ENCODE measurements at places on chromosomes 11 and 22.
A peak's percentile ranks its signal among the peaks of the same experiment; 100 is the strongest.

DNA sequence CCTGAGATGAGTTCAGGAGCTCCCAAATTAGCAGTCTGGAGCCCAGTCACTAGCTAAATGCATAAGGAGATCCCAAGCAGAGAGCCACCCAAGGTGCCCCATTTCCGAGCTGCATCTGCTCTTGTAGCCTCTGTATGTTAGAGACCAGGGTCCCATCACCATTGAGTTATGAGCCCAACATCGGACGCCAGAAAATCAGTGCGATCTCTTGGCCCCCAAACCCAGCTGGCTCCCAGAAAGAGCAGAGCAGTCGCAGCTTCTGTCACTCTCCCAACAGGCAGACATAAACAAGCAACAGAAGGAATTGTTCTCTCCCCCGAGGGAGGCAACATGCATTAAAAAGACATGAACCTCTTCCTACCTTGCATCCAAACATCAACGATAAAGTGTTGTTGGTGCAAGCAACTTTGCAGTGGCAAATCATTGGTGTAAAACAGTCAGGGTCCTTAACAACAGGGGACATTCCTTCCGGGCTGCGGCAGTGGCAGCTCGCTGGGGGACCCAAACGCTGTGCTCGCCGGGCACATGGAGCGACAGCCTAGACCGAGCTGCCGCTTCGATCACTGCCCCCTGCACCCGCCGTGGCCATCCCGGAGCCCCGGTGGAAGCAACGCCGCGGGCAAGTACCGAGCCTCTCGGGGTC is 907.1 kb downstream of the DLG2 start:
- peak; percentile 41 for DNase-seq

DNA sequence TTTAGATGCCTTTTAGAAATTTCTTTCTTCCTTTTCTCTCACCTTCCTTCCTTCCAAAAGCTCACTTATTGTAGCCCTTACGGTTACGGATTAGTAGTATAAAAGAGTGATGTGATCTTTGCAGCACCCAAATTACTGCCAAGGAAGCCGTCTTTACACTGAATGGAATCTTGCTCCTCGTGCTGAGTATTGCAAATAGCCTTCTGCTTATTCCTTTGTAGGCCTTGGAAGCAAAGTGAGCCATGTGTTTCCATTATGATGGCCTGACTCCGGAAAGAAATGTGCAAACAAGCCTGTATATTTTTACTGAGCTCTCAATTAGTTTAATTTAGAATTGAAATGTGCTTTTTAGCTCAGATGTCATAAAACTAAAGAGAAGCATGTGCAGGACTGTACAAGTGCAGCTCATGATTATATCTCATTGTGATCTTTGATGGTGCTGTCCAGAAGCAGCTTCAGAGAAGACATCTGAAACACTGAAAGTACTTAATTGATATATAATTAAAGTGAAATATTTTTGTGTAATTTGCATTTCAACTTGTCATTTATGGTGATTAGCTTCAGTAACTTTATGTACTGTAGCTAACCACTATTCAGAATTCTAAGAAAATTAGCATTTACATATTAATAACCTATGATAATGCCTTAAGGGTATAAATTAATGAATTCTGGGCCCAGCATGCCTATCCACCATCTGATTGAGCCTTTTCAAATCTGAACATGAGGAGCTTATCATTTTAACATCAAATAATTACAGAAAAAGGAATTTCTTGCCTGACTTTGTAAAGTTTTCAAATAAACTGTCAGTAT is 129.3 kb downstream of the GRIA4 start:
- DNase-seq = no peak

GRCh38 chr11:27551127-27551526 is 44.6 kb upstream of the LIN7C start:
- DNase-seq = no peak

DNA sequence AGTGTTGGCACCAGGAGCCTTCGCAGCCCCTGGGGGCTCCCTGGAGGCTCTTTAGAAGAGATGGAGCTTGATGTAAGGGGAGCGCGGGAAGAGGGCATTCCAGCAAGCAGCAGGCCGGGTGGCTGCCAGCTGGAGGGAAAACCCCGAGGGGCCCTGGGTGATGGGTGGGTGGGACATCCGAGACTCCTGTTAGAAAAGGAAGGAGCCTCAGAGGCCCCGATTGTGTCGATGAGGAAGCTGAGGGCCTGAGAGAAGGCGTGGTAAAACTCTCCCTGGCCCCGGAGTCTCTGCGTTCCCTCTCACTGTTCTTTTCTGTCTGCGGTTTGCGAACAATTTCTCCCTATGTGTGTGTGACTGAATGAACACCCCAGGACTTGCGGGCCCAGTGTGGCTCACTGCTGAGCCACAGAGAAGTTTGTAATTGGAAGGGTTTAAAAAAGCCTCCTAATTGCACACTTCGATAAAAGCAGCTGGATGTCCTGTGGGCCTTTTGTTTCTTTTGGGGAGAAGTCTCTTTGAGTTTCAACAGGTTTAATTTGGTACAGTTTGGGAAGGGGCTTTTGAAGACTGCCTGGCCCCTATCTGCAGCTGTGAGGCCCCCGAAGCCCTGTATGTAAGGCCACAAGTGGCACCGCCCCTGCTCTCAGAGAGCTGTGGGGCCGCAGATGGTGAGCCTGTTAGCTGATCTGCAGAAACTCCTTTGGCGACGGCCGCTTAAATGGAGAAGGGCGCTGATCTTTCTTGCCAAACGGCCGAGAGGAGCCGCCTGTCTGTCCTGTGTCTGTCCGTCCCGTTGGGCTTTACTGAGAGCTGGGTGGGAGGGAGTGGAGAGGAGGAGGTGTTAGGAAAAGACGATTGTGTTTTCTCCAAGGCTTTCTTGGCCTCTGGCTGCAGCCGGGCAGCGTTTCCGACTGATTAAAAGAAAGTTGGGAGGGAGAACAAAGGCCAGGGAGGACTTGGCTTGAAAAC is 2.0 kb downstream of the FBLN1 start:
- DNase-seq = peak; percentile 22

GRCh38 chr11:26087120-26087935 is 244.6 kb upstream of the ANO3 start:
- DNase-seq = peak; percentile 63

GRCh38 chr22:36404446-36404845 is 16.7 kb upstream of the MYH9 start:
- DNase-seq = no peak

DNA sequence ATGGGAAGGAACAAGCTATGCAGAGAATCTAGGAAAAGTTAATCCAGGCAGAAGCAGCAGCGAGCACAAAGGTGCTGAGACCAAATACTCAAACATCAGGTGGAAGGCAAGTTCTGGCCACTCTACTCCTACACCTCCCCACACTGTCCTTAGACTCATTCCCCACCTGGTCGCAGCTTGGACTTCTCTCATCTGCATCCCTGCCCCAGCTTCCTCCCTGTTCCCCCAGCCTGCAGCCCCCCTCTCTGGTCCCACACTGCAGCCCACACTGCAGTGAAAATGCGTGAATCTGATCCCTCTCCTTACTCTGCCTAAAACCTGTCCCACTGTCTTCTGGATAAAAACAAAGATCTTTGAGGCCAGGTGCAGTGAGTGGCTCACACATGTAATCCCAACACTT is 9.1 kb downstream of the TPBGL start:
- no peak for DNase-seq

- no peak for DNase-seq
These were observed 1516.9 kb downstream of the BRD1 start for GRCh38 chr22:48310740-48311139.

- DNase-seq = no peak
These were observed 110.2 kb downstream of the C11orf91 start for GRCh38 chr11:33590441-33590840.

- peak; percentile 88 for DNase-seq
These were observed 16.4 kb upstream of the SYVN1 start for GRCh38 chr11:65150509-65151299.

GRCh38 chr11:1573903-1574237 is 1.8 kb upstream of the DUSP8 start:
- DNase-seq = peak; percentile 44

GRCh38 chr11:134482865-134483264 is 70.8 kb upstream of the B3GAT1 start:
- no peak for DNase-seq

GRCh38 chr11:1559111-1559951 is 12.7 kb downstream of the DUSP8 start:
- DNase-seq = peak; percentile 87

DNA sequence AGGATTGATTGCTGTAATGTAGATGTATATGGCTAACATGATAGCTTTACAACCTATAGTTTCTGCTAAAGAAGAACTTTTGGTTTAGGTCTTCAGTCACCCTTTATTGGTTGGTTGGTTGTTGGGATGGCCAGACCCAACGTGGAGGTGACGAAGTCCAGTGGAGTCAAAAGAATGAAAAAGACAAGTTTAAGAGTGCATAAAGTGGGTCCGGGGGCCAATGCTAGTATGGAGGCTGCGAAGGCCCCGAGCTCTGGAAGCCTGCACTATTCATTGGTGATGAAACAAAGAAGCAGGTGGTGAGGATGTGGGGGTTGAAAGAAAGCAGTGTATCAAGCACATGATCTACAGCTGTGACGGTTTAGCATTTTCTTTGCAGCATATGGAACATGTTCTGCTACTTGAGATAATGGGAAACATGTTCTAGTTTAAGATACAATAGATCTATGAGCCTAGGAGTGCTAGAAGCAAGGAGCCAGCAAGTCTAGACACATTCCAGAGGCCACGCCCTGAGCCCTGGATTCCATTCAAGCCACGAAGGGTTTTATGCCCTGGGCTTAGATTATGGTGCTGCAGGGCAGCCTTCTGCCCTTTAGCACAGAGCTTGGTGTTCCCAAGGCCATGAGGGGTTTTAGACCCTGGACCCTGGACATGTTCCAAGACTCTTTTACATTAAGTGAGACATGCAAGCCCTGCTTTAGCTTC is 6.3 kb downstream of the TCP11L1 start:
- no peak for DNase-seq

GRCh38 chr11:6988506-6988905 is 31.6 kb downstream of the ZNF214 start:
- DNase-seq = no peak

DNA sequence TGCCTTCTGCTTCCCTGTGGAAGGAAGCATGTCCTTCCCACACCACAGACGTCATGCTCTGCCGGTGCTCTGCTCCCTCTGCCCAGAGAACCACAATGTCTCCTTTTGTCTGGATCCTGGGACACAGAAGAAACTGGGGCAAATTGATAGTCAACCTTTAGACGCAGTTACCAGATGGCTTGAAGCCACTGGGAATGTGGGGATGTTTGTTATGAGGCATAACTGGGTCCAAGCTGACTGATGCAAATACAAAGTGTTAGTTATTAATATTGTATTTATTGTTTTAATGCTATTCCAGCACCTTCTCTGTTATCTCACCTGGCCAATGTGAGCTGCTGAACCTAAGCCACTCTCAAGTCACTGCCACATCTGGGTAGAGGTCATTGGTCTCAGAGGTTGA is 322.2 kb downstream of the SHANK2 start:
- no peak for DNase-seq

DNA sequence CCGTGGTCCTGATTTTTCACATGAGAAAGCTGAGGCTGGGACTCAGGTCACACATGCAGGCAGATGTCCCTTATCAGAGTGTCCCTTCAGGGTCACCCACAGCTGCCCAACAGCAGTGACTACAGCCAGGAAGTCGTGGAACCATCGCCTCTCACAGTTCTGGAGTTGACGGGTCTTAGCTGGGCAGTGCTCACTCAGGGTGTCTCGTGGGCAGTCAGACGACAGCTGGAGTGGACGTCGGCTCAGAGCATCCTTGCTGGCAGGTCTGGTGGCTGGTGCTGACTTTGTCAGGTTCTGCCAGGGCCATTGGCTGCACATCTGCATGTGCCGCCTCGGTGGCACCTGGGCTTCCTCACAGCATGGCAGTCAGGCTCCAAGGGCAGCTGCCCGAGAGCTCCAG is 35.6 kb upstream of the TH start:
- DNase-seq = no peak

DNA sequence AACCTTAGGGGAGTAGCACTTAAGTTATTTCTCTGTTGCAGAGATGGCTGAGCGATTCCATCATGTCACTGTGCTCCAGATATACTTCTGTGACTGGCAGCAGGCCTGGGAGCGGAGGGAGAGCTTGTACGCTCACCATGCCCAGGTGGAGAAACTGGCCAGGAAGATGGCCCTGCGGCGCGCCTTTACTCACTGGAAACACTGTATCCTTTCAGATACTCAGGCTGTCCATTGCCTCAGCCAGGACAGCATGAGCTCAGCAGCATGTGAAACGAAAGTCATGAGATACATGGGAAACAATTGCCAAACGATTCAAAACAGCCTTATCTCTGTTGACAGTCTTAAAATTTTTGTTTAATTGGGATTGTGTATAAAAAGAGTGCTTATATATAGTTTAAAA is 78.9 kb downstream of the SFI1 start:
- no peak for DNase-seq

GRCh38 chr11:75930534-75930933 is 115.5 kb downstream of the UVRAG start:
- DNase-seq = no peak

DNA sequence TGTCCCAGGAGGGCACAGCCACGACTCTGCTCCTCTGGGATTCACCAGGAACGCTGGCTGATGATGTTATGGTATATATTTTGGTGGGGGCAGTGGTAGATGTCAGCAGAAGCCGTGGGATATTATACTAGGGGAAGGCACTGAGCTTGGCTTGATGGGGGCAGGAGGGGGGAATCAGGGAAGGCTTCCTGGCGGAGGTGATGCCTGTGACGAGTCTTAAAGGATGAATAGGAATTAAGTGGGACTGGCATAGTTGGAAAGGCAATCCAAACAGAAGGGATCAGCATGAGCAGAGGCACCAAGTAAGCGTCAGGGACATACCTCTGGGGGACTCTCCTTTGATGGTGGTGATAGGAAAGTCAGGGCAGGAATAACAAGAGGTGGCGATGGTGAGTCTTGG is 47.6 kb downstream of the TP53I11 start:
- no peak for DNase-seq

GRCh38 chr11:31895926-31896325 is 84.8 kb upstream of the PAX6 start:
- no peak for DNase-seq

DNA sequence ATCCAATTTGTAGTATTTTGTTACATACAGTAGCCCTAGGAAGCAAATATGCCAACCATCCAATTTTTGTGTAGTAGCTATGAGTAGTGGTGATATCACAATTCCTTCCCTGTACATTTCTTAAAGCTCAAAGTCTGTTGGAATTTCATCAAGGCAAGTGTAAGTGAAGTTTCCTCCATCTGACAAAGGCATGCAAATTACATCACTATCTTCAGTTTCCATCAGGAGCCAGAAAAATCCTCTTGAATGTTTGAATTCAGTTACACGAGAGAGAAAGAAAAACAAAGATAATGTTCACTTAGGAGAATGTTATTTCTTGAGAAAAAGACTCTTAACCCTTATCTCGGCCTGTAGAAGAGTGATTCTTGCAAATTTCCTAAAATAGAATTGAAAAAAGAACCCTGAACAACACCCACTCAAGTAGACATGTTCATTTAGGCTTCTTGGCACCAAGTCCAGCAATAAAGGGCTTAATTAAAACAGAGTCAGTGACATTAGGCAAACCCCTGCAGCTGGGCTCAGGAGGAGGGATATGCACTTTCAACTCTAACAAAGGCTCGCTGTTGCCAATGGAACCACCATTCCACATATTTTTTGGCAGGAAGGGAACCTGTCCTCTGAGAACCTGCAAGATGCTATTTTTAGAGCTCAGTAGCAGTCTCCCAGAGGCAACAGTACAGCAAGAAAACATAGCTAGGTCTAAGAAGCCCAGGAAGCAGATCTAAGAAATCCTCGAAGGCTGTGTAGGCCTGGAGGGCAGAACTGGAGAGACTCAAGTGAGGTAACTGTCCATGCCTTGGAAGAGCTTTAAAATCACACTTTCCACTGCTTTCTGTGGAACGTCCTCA is 144.6 kb downstream of the CCDC81 start:
- no peak for DNase-seq

Measured in RPMI8226 (cell line).